ENCODE measurements at places on chromosomes 7 and 10. TPM values are rescaled to one million over a fixed set of nuclear protein-coding genes. Genes with fewer than 3 reads are reported as not detected.

The JCAD gene
- total RNA-seq = 26.6 TPM

The ACTR3C gene
- total RNA-seq = 34.8 TPM

GRCh38 chr7:21538936-21539495, 3.8 kb upstream of the DNAH11 start:
- H3K27ac ChIP-seq = no peak overlapping the region
- H3K36me3 ChIP-seq = no peaks in the 10 kb centered on the region
- DNase-seq = no peak
- H3K4me3 ChIP-seq = no peak overlapping the region

- H3K27me3 ChIP-seq = no peaks in the 10 kb centered on the region
- H3K27ac ChIP-seq = no peak overlapping the region
- DNase-seq = no peak
- no peaks in the 10 kb centered on the region for H3K36me3 ChIP-seq
- no peaks in the 10 kb centered on the region for H3K4me1 ChIP-seq
Measured at GRCh38 chr7:43501870-43502269, 81.0 kb upstream of the STK17A start.

Data from thyroid gland (tissue), 4 donors.